Cardiac muscle cell (in vitro differentiated cells and primary cell): ENCODE measurements at places on chromosomes 13 and 19.

GRCh38 chr13:32535115-32535514 lies 3.5 kb downstream of the N4BP2L2 start:
- DNase-seq = no peak

DNA sequence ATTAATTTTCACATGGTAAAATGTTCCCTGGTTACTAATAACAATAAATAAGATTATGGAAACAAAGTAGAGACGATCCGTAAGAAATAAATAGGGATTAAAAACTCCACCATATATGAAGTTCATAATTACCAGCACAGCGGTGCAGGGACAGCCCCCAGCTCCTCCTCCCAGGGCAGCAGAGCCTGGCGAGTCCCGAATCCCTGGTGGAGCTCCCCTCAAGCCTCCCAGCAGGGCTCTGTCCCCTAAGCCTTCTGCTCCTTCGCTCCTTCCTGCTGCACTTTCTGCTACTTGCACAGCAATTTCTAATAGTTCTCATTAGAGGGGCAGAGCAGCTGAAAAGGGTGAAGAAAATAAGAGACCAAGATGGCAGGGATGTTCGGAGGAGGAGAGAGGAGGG lies 43.6 kb downstream of the RASA3 start:
- no peak for DNase-seq

DNA sequence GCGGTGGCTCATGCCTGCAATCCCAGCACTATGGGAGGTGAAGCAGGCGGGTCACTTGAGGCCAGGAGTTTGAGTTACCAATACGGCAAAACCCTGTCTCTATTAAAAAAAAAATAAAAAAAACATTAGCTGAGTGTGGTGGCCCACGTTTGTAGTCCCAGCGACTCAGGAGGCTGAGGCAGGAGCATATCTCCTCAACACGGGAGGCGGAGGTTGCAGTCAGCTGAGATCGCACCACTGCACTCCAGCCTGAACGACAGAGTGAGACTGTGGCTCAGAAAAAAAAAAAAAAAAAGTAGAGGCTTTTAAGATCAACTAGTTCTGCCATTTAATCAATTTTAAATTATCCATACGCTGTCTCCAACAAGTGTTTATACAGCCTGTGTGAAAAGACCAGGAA lies 1130.3 kb downstream of the PCDH9 start:
- DNase-seq = no peak

DNA sequence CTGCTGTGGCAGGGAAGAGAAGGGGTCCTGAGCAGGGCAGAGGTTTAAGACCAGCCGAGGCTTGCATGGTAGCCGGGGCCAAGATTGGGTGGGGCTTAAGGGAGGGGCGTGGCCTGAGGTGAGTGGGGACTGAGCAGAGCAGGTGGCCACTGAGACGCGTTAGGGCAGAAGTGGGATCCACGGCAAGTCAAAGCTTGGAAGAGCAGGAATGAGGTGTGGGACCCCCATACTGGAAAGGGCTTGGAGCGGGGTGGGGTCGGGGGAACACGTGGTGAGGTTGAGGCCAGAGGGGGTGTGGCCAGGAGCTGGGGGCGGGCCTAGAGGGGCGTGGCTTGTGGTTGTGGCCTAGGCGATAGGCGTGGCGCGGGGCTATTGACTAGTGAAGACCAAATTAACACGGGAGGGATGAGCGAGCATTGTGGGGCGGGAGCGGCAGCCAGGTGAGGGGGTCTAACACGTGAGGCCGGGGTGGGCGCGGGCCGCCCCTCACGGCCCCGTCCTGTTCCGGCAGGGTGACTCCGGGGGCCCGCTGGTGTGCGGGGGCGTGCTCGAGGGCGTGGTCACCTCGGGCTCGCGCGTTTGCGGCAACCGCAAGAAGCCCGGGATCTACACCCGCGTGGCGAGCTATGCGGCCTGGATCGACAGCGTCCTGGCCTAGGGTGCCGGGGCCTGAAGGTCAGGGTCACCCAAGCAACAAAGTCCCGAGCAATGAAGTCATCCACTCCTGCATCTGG lies 3.3 kb downstream of the CFD start:
- DNase-seq = peak; percentile 61

GRCh38 chr19:43522929-43523328 lies 4.1 kb downstream of the ETHE1 start:
- DNase-seq = no peak
